ENCODE measurements at places on chromosomes 3 and 15.

DNA sequence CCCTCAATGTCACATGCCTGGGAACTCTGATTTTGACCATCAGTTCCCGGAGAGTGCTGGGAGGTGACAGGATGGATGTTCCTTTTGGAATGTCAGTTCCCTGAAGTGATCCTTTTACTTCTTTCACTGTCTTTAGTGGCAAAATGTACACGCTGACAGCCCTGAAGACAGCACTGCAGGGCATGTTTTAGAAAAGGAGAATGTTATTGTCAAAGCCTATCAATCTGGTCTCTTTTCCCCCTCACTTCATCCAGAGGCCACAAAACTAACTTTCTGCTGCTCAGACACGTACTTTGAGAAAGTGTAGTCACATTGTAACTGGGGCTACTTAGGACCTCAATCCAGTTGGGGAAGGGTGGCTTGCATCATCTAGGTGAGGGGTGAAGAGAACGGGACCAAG, 14.0 kb upstream of the NEO1 start:
- no peak for DNase-seq

- DNase-seq = no peak
Observed at GRCh38 chr3:152321955-152322377, 53.2 kb downstream of the MBNL1 start.

- DNase-seq = peak; percentile 81
Observed at GRCh38 chr15:71115567-71116351, 488 bp downstream of the THSD4 start.

DNA sequence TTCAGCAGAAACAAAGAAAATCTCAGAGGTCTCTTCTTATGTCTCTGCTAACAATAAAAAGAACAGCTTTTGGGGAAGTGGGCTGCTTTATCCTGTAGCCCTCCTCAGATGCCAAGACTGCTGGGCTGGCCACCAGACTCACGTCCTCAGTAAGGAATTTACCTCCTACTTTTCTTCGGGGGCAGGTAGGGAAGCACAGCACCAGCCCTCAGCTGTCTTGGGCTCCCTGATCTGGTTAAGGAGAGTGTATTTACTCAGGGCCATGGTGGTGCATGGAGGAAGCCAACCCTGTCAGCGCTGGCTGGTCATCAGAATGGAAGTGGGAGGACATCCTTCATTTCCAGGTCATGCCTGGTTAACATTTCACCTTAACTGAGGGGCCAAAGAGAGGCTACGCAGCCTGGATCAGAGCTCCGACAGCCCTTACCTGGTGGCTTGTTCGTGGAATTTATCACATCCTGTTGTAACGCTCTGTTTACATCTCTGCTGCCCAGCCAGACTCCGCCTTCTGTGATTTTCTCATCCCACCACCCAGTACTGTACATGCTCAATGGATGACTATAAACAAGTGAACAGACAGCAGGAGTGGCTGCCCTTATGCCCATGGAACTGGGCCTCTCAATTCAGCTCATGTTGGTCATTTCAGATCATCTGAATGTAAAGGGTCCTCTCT, 108.3 kb downstream of the IGF2BP2 start:
- no peak for DNase-seq

- no peak for DNase-seq
Observed at GRCh38 chr3:19190602-19191001, 42.3 kb downstream of the KCNH8 start.

DNA sequence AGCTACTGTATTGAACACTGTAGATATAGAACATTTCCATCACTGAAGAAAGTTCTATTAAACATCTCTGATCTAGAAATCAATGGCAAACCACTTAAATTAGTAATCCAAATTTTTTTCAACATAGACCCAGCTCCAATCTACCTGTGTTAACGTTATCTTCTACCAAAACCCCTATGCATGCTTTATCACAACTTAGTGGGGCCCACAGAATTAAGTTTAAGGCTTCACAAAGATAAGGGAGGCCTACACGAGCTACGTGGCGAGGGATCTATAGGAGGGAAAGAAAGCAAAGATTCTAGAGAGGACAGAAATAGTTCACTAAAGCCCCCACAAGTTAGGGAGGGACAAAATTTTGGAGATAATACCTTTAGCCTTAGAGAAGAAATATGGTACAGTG, 116.1 kb downstream of the TFDP2 start:
- no peak for DNase-seq

DNA sequence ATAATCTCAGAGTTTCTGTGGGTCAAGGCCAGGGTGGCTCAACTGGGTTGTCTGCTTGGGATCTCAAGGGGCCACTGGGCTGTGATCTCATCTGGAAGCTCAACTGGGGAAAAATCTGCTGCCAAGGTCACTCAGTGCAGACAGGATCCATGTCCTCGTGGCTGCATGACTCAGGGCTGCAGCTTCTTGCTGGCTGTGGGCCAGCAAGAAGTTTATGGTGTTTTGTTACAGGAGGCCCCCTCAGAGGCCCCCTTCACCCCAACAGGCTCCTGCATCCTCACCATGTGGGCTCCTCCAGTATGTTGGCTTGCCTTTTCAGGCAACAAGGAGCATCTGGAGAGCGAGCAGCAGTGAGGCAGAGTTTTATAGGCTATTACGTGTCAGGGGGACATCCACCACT, 14.6 kb downstream of the OCA2 start:
- no peak for DNase-seq

DNA sequence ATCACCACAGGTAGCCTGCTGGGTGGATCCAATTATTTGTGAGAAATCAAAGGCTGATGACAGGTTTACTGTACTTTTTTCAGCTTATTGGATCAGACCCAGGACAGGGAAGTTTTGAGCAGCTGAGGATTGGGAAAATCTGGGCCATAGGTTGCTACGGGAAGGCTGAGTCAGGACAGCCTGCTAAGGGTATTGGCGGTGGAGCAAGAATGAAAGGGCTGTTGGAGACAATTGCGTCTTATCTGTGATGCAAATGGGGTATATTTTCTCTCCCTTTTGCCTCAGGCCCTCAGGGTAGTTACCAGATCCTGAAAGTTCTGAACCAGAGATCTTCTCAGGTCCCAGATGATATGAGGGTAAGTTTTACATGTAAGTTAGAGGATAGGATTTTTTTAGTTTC, 317.7 kb downstream of the EDEM1 start:
- no peak for DNase-seq

All from GM23248 (cell line).